ENCODE measurements at places on chromosomes 2 and 18.

GRCh38 chr2:234333168-234334130 is 163.4 kb downstream of the ARL4C start:
- no peak for DNase-seq

- DNase-seq = no peak
These were observed 143.0 kb downstream of the TANC1 start for GRCh38 chr2:159111346-159111927.

DNA sequence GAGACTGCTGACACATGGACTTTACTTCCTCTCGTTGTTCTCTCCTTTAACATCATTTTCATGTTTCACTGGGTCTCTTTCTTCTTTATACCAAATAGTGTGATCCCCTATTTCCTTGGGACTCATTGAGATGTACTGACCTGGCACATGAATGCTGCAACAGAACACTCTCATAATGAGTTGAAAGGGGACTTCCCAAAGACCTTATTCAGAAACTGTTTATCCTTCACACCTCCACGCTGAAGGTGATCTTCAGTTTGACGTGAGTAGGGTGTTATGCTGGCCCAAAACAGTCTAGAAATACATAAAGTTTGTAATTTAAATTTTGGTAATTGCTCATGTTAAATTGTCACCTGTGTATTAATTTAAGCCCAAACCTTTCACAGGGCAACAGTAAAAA is 1096.8 kb upstream of the GYPC start:
- DNase-seq = no peak

GRCh38 chr2:208488686-208489564 is 82.3 kb downstream of the PTH2R start:
- no peak for DNase-seq

- no peak for DNase-seq
These were observed 153.3 kb downstream of the RAPGEF4 start for GRCh38 chr2:172888714-172889669.

- no peak for DNase-seq
These were observed 333.6 kb downstream of the GPD2 start for GRCh38 chr2:156769802-156770201.

DNA sequence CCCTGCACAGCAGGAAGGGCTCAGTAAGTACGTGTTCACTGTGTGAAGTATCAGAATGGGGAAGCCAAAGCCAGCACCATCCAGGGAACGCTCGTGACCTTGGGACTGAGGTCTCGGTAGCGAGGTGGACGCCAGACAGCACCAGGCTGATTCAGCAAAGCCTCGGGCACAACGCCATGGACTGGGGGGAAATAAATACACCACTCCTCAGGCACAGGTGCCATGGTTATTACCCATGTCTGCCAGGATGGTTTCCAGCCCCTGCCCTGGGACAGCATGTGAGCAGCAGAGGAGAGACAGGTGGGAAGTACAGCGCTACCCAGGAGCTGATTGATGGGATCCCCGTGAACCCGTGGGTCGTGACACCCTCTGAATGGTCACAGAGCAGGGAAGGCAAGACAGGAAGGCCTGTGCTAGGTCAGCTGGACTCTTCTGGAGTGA is 53.0 kb downstream of the REEP1 start:
- DNase-seq = no peak

- peak; percentile 75 for DNase-seq
These were observed 58.2 kb downstream of the COPS8 start for GRCh38 chr2:237143676-237144440.

DNA sequence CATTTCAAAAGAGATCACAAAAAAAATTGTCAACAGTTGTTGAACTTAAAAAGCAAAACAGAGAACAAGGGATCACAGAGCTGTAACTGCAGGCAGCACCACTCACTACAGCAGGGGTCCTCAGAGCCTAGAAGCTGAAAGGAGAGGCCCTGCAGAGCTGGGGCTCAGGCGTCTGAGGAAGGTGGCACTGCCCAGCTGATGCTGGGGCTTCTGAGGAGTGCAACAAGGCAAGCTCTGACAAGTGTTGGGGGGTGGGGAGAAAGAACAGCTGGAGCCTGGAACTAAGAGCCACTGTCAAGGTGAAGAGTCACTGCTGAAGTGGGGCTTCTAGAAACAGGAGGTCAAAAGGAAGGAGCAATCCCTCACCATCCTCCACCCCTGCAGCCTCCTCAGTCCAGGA is 46.2 kb downstream of the FTCDNL1 start:
- no peak for DNase-seq

- DNase-seq = no peak
These were observed 24.7 kb downstream of the SNORC start for GRCh38 chr2:232894746-232895145.

GRCh38 chr2:19895535-19895934 is 6.2 kb downstream of the TTC32 start:
- DNase-seq = no peak

DNA sequence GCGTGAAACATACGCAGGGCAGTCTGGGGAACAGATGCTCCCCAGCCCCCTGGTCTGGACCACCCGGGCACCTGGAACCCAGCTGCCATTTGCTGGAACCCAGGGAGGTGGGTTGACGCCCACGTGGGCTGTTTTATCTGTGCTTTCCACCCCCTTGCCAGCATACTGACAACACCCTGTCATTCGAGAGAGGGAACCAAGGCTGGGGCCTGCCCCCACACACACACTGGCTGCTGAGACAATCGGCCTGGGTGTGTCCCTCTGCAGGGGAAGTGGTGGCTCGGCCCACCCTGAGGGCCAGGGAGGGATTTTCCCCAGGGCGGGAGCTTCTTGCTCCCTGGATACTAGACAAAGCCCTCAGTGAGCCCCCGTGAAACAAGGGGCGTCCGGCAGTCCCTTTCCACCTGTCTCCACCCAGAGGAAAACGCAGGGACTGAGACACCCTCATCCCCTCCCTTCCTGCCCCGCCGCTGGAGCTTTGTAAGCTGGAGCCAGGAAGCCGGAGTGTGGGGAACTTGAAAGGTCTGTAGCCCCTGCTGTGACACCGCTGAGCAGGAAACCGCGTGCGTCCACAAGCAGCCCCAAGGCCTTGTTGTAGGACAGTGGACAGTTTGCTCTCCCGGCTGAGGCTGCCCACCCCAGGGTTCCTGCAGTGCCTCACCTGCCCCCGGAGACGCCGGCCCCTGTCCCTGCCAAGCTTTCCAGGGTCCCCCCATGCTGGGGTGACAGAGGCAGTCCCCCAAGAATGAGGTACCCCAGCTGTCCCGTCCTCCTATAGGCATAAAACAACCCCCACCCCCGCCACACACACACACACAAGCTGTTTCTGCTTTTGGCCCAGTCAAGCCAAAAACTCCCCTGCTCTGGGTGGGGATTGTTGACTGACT is 14.1 kb upstream of the KLF11 start:
- DNase-seq = no peak

- DNase-seq = no peak
These were observed 39.7 kb upstream of the TGIF1 start for GRCh38 chr18:3410273-3410672.

DNA sequence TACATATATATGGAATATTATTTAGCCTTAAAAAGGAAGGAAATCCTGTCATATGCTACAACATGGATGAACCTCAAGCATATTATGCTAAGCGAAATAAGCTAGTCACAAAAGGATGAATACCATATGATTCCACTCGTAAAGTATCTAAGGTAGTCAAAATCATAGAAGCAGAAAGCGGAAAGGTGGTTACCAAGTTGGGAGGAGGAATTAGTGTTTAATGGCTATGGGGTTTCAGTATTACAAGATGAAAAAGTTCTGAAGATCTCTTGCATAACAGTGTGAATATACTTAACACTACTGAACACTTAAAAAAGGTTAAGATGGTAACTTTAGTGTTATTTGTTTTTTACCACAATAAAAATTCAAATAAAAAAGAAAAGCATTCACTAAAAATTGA is 99.0 kb downstream of the MGAT5 start:
- no peak for DNase-seq

Measured in fibroblast of the conjunctiva (primary cell).